ENCODE measurements at places on chromosomes 2 and 18.

- DNase-seq = no peak
These were observed 46.7 kb downstream of the GPC1 start for GRCh38 chr2:240482141-240482540.

- no peak for DNase-seq
These were observed 185.4 kb downstream of the INHBB start for GRCh38 chr2:120531365-120531764.

DNA sequence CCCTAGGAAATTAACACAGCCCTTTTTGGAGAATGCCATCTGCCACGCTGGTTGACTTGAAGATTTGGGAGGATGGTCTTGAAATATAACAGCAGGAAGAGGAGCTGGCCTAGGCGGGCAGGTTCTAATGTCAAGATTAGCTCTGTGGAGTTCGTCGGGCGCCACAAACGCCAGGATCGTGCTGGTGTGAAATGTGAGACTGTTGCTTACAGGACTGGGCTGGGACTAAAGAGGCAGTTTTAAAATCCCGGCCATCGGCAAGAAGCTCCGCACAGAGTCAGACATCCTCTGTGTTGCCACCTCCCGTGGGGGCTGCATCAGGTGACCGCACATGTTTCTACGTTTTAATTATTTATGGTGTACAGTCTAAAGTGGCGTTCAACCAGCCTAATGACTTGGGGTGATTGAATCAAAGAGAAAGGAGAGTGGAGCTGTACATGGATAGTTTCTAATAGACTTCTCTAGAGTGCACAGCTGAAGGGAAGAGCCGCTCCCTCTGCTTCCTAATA lies 99.4 kb upstream of the BCL11A start:
- no peak for DNase-seq

GRCh38 chr2:123415678-123416077 lies 609.4 kb upstream of the CNTNAP5 start:
- no peak for DNase-seq

DNA sequence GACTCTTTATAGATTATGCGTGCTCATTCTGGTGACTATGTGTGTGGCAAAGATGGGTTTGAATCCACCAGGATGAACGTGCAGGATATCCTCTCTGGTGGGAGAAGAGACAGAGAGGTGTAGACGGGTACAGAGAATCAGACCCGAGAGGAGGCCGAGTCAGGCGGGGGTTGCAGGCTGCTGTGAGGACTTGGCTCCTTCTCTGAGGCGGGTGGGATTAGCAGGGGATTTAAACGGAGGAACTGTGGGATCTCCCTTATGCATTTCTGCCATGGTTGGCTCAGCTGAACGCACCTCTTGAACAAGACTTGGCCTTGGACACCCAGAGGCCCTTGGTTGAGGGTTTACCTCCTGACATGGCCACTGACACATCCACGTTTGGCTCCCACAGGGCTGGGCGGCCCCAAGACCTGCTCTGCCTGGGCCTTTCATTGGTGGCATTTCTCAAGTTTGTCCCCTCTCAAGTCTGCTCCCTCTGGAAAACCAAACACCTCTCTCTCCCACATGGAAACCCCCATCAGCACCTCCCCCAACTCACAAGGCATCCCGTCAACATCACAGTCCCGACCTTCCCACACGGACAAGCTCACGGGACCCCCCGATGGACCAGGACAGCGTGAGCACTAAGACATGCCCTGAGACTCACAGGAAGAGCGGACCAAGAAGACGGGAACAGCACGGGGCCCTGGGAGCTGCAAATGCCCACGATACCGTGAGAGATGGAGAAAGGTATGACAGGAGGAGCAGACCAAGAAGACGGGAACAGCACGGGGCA lies 158.3 kb downstream of the RTP5 start:
- no peak for DNase-seq

- no peak for DNase-seq
These were observed 476.9 kb upstream of the SMIM21 start for GRCh38 chr18:75904416-75904815.

- no peak for DNase-seq
These were observed 152.8 kb downstream of the EHBP1 start for GRCh38 chr2:62858231-62858832.

All from stimulated activated CD8-positive, alpha-beta memory T cell treated with anti-CD3 and anti-CD28 coated beads, Interleukin-7, amount 100 ng/mL, for 1 hour (primary cell).